ENCODE measurements at places on chromosomes 5 and 9.

DNA sequence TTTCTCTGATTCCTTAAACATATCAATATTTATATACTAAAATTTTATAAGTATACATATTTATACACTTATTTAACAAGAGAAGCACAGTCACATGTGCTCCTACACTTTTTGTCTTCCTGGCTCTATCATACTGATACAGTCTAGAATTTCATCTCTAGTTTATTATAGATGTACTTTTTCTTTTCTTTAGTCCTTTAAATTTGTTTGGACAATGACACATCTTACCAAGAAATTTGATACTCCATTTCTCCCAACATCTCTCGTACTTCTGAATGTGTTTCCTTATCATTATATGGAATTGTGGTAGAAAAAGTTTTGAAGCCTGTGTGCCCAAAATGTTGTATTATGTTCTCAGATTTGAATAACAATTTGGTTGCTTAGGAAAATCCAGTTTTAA is 104.6 kb downstream of the DMRT2 start:
- no peak for DNase-seq

DNA sequence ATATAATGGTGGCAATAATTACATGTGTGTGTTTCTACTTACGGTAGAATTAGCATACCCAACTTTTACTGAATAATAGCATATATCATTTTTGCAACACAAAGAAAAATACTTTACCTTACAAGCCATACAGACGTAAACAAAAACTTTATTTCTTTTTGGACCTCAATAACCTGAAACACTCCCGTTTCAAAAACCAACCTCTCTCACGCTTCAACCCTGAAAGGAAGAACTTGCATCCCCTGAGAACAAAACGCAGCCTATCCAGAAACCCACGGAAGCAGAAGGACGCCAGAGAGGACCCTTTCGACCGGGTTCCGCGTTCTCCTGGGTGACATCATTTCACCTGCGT is at the start of gene RNF38:
RNF38 (minus strand) TSS at position 290 of the 352 bp plus-strand sequence; CDS start at position 129, 161 bp downstream.
- DNase-seq = no peak

DNA sequence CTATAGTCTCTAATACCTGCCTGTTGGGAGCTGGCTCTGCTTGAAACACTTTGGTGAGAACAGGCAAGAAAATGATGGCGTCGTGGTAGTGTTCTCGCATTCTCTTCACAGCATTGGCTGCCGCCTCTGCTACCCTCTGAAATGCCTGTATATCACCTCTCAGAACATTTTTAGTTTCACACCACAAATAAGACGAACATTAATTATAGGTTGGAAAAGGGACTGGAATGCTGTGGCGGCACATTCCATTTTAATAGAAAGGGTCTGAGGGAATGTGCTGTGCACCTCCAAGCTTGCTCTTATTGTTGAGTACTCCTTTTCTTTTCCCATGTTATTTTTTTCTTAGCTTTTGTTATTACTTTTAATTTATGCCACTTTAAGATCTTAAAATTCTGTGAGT is 134.6 kb upstream of the HMHB1 start:
- no peak for DNase-seq

DNA sequence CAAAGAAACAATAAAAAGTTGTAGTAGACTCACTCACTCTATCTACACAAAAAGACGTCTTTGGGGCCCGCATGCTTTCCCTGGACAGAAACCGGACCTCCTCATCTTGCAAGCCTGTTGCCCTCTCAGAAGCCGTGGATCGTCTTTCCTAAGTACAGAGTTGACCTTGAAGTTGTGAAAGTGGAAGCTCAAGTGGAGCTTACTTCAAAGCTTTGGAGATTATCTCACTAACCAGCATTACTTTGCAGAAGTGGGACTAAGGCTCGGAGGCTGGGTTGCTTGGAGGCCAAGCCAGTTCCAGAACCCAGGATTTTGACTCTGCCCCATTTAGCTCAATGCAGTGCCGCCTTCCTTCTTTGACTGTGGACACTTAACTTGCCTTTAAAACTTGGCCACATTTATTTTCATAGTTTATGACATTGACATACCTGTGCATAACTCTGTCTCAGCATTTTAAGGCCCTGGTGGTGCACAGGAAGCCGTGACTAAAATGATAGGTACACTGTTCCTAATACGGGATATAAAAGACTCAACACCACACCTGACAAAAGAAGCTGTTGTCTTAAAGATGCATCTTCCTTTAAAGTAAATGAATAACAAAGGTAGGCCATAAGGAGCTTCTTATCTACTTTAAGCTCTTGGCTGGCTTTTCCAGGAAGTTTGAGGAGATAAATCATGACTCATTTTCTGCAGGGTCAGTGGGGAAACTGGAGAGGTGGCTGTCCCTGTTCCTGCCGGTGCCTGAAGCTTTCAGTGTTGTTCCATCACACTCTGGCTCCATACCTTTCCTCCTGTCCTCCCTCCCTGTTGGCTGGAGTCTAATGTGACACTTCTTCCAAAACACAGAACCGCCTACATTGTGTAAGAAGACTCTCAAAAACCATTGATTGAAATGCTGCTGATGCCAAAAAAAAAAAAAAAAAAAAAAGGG is 10.7 kb downstream of the SLC25A25 start:
- no peak for DNase-seq

DNA sequence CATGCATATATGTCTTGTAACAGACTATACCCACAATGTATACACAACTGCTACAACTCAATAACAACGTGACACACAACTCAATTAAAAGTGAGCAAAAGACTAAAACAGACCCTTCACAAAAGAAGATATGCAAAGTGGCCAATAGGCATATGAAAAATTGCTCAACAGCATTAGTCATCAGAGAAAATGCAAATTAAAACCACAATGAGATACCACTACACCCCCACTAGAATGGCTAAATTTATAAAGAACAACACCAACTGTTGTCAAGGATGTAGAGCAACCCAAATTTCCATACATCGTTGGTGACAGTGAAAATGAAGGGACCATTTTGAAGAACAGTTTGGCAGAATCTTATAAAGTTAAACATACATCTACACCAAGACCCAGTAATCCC is 38.9 kb downstream of the GABRB2 start:
- no peak for DNase-seq

DNA sequence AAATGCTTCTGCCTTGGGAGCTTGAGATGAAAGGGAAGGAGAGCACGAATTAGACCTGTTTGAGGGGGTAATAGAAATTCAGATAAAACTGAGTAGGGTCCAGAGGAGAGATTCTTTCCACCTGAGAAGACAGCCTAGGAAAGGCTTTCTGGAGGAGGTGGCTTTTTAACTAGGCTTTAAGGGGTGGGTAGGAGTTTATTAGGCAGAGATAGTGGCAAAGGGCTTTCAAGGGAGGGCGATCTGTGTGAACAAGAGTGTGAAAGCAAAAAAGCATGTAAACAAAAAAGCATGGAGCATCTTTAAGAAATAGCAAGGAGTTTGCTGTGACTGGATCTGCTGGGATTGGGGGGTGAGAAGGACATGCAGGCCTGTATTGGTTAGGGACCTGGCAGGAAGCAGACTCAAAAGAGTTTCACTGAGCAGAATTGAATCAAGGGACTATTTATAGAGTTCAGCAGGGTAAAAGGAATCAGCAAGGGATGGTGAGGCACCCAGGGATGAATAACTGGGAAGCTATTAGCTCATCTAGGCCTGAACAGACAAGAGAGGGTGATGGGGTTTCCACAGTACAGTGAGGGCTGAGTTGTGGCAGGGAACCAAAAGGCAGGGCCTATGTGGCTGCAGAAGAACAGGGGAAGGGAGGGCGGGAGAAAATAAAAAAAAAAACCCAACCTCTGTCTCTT is 18.8 kb downstream of the SLC1A1 start:
- DNase-seq = no peak

- DNase-seq = peak; percentile 21
Observed at GRCh38 chr5:124927735-124928134, 181.3 kb upstream of the ZNF608 start.

DNA sequence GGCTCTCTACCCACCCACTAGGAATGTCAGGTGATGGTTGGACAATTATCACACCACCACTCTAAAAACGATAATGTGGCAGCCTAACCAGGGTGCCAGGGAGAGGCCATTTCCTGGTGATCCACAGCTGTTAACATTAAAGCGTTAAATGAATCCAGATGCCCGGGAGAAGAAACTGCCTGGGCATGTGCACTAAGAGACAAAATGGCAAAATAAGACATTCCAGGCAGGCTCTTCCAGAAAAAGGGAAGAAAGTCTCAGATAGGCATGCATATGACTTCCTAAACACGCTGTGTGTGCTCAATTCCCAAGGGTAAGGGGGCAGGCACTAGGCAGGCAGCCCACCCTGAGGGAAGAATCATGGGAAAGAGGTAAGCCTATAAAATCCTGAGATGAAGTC is 4.6 kb upstream of the TXN start:
- no peak for DNase-seq

- DNase-seq = no peak
Observed at GRCh38 chr5:172901012-172901780, 58.0 kb upstream of the RPL26L1 start.

- no peak for DNase-seq
Observed at GRCh38 chr5:115194676-115195075, 25.0 kb upstream of the TRIM36 start.

DNA sequence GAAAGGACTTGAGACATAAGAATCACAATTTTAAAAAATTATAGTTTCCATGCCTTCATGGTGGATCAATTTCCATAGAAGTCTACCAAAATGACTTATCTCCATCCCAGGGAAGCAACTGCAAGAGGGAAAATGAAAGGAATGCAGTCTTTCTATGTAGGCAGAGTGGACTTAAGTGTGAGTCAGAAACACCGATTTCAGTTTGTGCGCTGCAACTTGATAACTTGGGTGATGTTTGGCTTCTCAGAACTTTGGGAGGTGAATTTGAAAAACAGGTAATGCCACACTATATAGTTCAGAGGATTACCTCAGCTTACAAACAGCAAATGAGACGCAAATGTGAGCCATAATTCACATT is 708 bp upstream of the CSNK1G3 start:
- no peak for DNase-seq

GRCh38 chr5:150461231-150461630 is 11.7 kb upstream of the RPS14 start:
- no peak for DNase-seq

GRCh38 chr5:128532127-128532526 is 5.9 kb downstream of the FBN2 start:
- DNase-seq = no peak

DNA sequence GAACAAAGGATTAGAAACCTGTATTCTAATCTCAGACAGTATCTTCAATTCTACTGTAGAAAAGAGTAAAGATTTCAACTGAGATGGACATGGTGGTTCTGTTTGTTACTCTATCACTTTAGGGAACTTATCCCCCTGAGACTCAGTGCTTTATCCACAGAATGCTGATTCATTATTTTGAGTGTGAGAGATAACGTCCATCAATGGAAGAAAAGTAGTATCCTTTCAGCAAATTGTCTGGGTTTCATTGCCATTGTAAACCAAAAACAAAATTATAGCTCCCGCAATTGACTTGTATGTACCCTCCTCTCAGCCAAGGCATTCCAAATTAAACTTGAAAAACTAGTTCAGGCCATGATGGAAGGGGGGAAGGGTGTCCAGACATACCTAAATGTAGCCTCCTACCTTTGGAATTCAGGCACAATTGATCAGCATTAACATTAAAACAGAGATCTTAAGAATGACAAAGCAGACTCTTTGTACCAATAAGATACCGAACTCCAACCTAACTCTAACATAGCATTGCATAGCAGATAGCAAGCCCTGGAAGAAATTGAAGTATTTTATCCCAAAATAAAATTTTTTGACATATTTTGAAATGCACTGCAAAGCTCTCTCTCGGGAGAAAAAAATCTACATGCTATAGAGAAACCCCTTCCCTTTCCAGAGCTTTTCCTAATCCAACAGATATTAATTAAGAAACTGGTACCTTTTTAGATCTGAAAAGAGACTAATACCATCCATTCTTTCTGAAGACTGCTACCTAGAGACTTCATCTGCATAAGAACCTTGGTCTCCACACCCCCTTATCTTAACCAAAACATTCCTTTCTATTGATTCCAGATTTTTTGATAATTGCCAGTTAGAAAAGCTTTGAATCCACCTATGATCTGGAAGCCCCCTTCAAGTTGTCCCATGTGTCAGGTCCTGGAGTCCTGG is 1055.7 kb downstream of the PTPRD start:
- DNase-seq = no peak

- no peak for DNase-seq
Observed at GRCh38 chr9:94553029-94553938, 1.6 kb upstream of the PCAT7 start.

GRCh38 chr9:121738968-121739367 is 87.5 kb downstream of the DAB2IP start:
- DNase-seq = no peak

- no peak for DNase-seq
Observed at GRCh38 chr5:158923799-158924551, 175.7 kb downstream of the EBF1 start.

GRCh38 chr5:138635708-138636107 is 60.5 kb upstream of the HSPA9 start:
- no peak for DNase-seq

DNA sequence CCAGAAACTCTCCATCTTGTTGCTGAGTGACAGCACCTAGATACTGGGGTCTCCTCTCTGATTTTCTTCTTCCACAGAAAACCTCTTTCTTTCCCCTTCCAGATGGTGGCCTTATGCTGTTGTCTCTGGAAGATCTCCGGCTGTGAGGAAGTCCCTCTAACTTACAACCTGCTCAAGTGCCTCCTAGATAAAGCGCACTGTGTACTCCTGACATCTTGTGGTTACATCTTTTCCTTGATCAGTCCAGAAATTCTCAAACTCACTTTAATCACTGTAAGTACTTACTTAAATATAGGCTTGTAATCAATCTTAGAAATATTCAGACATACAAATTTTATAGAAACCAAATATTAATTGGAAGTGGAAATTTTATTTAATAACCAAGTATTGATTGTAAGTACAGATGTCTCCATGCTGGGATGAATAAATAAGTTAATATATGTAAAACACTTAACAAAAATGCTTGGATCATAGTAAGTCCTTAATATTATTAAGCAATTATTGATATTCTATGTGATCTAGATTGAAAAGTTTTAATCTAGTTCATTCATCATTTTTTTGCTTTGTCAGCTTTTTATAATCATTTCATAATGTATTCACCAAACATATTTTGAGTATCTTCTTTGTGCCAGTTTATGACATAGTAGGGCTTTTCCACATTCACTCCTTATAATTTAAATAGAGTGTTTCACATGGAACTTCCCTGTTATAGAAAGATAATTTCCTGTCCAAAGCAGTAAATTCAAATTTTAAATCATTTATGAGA is 1381.4 kb upstream of the CDH6 start:
- DNase-seq = no peak

DNA sequence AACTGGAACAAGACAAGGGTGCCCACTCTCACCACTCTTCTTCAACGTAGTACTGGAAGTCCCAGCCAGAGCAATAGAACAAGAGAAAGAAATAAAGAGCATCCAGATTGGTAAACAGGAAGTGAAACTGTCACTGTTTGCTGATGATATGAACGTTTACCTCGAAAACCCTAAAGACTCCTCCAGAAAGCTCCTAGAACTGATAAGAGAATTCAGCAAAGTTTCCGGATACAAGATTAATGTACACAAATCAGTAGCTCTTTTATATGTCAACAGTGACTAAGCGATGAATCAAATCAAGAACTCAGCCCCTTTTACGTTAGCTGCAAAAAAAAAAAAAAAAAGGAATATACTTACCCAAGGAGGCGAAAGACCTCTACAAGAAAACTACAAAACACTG is 306.6 kb downstream of the PLK2 start:
- no peak for DNase-seq

GRCh38 chr9:134222018-134222573 is 57.7 kb upstream of the RNU6ATAC start:
- no peak for DNase-seq

All from dermis microvascular lymphatic vessel endothelial cell (primary cell).